ENCODE measurements at places on chromosomes 3 and 15.

DNA sequence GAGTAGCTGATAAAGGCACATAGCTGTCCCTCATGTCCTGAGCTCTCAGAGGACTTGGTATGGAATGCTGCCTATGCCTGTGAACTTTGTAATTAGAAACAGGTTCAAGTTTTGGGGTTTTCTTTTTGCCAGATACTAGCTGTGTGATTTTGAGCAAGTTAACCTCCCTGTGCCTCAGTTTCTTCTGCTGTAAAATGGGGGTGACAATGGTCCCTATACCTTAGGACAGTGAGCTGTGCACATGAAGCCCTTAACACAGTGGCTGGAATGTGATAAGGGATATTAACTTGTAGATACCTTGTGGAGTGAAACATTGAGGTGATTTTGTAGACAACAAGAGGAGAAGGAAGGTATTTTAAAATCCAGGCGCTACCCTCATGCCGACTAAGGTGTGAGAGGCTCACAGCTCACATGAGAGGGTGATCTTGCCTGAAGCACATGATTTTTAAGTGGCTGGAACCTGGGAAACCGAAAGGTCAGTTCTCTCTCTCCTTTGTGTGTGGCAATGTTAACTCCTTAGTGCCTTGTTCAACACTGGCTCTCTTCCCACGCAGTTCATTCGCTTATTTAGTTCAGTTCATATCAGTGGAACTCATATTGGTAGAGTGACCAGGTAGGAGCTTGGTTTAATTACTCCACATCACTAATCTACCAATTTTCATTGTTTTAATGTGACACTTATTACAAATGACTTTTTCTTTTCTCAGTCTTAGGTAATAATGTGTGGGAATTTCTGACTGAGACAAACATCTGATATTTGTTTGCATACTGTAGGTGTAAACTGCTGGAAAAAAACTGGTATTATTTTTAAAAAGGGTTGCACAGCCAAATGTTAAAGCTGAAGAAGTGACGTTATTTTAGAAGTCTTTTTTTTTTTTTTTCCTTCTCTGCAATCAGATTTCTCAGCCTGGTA is 236.2 kb downstream of the ITPR1 start:
- DNase-seq, result no peak

DNA sequence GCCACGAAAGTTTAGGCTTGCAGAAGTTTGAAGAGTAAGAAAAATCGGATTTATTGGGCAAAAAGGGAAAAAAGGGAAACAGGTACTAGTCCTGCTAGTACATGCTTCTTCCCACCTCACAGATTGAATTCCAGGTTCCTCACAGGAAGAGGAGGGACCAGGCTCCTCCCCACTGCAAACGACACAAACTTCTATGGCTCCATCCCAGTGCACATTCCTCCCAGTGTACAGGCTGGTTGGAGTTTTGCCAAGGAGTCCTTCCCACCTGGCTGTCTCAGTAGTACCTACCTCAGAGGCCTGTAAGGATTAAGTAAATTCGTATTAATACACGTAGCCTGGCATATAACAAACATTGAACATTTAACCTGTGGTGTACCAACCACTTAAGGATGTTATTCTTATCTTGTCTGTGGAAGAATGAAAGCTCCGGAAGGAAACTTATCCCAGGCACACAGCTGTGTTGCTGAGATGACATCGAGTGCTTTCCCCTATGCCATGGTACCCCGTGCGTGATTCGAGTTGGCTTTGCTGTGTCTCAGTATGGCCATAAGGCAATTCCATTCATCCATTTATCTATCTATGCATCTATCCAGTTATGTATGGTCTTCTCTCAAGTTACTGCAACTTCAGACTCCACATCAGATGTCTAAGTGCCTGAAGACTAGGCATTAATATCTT is 294.3 kb downstream of the LRTM1 start:
- DNase-seq, result no peak

- DNase-seq, result no peak
Observed at GRCh38 chr3:129988429-129988828, 13.9 kb downstream of the TRH start.

DNA sequence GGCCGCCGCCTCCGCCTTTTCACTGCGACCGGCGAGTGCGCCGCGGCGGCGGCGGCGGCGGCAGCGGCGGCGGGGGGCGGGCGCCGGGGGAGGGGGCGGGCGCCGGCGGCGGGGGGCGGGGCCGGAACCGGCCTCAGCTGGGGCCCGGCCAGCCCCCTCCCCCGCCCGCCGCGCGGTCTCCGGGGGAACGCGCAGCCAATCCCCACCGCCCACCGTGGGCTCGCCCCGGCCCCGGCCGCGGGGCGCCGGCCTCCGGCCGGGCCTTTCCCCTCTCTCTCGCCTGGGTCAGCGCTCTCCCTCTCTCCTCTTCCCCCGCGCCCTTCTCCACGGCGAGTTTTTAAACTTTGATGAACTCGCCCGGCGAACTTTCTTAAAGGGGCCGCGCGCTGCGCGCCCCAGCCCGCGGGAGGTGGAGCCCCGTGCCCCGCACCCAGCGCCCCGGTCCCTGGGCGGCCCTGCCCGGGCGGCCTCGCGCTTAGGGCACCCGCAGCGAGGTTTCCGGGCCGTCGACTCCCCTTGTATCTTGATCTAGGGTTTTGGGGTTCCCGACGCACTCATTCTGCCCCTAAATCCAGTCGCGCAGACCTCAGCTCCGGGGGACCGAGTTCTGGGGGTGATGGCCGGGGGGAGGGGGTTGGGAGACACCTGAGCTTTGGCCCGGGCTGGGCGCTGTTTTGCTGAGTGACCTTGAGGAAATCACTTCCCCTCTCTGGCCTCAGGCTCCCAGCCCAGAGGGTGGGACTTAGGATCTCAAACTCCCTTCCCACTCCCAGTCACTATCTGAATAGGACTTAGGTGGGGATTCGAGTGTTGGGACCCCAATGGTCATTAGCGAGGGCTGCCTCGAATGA is at the start of gene RBPMS2:
Gene RBPMS2, minus strand, starts transcription at position 39 of the 851 bp plus-strand sequence. CDS start 270 bp downstream, outside the sequence.
- DNase-seq, result no peak

- no peak for DNase-seq
Observed at GRCh38 chr3:37715358-37715757, 146.3 kb upstream of the CTDSPL start.

- no peak for DNase-seq
Observed at GRCh38 chr15:62637574-62637897, 405.0 kb upstream of the TPM1 start.

GRCh38 chr3:21377071-21377769 is 373.8 kb downstream of the ZNF385D start:
- DNase-seq, result no peak
